ENCODE measurements at places on chromosomes 16 and 17. TPM values are rescaled to one million over a fixed set of nuclear protein-coding genes. Genes with fewer than 3 reads are reported as not detected.

GRCh38 chr17:27888945-27889344 is 4.2 kb downstream of the LYRM9 start:
- DNase-seq: no peak

DNA sequence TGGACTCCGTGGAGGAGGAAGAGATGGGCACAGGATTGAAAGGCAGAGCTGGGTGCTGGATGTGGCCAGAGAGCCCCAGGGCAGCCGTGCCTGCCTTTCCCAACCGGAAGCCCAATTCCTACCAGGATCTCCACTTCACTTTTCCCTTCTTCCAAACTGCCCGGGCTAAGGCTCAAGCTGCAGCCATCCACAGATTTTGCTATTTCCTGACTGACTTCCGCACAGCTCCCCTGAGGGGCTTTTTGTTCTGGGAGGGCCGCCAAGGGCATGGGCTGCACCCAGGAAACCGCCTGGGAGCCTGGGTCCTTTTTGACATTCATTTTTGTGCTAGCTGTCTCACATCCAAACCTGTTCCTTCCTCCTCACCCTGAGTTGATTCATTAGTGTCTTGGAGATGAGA is 4.2 kb downstream of the SHISA6 start:
- DNase-seq: no peak

- no peak for DNase-seq
These were observed 19.1 kb downstream of the STAT5A start for GRCh38 chr17:42307362-42307927.

DNA sequence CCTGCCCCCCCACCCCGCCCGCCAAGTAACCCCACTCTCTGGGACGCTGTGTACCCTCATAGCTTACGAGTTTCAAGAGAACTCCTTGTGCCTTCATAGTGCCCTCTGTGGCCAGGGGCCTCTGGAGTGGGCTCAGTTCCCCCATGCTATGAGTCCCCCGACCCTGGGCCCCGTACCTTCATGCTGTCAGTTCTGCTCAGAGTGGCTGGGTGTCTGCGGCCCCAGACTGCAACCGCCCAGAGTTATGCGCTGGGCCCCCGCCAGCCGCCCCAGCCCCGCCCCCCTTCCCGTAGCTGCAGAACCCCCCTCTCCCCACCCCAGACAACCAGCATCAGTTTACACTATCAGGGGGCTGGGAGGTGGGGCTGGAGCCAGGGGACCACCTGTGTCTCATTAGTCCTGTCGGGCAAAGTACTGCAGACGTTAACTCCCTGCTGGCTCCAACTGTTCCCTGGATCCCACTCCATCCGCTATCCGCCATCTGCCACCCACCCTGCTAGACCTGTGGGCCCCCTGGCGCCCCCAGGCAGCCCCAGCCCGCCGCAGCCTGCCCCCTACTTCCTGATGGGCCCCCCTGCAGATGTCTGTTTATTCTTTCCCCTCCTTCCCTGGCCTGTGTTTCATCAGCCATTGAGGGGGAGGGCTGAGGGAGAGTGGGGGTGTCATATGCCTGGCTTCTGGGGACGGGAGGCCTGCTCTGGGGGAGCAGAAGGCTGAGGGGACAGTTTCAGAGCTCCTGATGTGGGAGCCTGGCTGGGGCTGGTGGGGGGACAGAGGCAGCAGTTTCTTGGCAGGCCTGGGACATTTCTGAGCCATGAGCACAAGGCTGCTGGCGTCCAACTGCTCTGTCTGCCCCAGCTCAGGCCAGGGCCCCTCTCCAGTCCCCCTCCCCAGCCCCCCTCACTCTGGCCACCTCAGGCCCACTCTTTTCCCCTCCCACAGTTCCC is at the start of gene MFAP4:
Gene MFAP4 (minus strand): TSS at position 217 of the 947 bp plus-strand sequence. CDS start 35 bp downstream, at position 182.
- no peak for DNase-seq

KRTAP9-2 gene
- not detected for total RNA-seq

KRT32 gene
- total RNA-seq: not detected
